HS-27A (cell line): ENCODE measurements at places on chromosomes 1 and 21.

GRCh38 chr1:66271216-66271903 is 262.6 kb upstream of the SGIP1 start:
- peak; percentile 98 for DNase-seq

GRCh38 chr1:90457985-90458384 is 259.1 kb downstream of the BARHL2 start:
- DNase-seq: no peak

DNA sequence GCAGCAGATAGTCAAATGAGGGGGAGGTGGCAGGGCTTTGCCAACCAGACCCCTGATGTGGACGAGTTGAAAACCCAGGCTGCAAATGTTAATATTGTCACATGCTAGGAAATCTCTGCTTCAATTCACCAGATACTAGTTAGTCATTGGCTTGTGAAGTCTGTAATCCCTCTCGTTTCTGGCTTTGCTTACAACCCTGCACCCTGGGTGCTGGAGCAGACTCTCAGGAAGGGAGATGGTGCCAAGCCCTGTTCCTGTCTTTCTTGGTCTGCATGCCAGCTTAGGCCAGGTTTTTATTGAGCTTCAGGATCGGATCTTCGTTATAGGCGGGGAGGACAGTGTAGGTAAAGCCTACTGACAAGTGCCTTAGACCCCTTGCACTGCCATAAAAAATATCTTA is 53.3 kb downstream of the MDM4 start:
- no peak for DNase-seq

- no peak for DNase-seq
Observed at GRCh38 chr1:154263465-154264332, 8.7 kb upstream of the HAX1 start.

GRCh38 chr1:210536254-210536961 is 207.7 kb downstream of the HHAT start:
- no peak for DNase-seq

DNA sequence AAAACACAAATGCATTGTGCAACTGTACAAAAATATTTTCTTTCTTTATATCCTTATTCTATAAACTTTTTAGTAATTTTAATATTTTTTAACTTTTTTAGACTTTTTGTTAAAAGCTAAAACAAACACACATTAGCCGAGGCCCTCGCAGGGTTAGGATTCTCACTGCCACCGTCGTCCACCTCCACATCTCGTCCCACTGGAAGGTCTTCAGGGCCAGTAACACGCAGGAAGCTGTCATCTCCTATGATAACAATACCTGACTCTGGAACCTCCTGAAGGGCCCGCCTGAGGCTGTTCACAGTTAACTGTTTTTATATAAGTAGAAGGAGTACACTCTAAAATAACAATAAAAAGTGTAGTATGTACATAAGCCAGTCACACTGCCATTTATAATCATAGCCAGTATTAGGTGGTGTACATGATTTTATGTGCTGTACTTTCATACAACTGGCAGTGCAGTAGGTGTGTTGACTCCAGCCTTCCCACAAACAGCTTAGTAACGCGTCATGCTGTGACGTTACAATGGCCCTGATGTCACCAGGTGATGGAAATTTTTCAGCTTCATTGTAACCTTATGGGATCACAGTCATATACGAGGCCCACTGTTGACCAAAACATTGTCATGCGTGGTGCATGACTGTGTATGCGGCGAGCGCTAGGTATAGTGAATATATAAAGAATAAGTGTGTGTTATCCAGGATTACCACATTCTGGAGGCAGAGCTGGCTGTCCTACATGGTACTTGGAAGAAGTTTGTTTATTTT is 8.8 kb downstream of the TFF2 start:
- no peak for DNase-seq

GRCh38 chr1:121445679-121446078 is 260.9 kb downstream of the SRGAP2C start:
- no peak for DNase-seq

DNA sequence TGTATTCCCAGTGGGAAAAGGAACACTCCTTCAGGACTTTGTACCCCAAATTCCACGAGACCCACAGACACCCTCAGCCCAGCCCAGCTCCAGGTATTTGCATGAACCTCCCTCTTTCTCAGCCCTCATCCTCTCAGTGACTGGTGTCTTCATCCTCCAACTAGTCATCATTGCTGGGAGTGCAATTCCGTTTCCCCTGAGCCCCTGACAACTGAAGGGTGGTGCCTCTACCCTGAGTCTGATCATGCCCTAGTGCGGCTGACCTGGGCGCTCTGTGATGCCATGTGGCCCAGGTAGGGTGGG is 3.8 kb upstream of the ZNF692 start:
- DNase-seq: no peak

- DNase-seq: peak; percentile 72
Observed at GRCh38 chr1:222464841-222465210, 83.1 kb downstream of the HHIPL2 start.

DNA sequence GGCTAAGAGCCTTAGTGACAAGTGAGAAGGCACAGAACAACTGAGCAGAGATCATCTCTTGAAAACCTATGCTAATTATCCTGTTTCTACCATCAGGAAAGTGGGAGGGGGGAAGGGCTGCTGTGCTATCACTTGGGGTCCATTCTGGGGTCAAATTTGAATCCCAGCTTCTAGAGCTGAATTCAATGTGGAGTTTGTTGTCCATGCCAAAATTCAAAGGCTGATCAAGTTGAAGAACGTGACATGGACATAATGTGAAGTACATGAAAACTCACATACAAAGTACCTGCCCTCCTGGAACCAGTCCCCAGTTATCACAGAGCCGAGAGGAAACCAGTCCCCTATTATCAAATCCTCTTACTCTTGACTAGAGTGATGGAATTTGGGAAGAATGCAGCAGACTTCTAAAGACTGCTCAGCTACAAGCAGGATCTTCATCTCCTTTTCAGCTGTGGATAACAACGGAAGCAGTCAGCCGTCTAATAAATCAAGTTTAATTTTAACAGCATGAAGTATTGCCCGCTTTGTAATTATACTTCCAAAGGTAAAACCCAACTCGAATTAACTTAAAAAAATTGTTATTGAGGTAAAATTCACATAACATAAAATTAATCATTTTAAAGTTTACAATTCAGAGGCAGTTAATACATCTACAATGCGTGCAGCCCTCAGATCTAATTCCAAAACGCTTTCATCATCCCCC is 78.3 kb downstream of the SLC45A1 start:
- DNase-seq: peak; percentile 62

- DNase-seq: no peak
Observed at GRCh38 chr1:172893146-172893841, 157.4 kb downstream of the TNFSF18 start.

- DNase-seq: peak; percentile 11
Observed at GRCh38 chr1:42035205-42035829, 116.6 kb upstream of the HIVEP3 start.
